ENCODE measurements at places on chromosomes 4 and X.

DNA sequence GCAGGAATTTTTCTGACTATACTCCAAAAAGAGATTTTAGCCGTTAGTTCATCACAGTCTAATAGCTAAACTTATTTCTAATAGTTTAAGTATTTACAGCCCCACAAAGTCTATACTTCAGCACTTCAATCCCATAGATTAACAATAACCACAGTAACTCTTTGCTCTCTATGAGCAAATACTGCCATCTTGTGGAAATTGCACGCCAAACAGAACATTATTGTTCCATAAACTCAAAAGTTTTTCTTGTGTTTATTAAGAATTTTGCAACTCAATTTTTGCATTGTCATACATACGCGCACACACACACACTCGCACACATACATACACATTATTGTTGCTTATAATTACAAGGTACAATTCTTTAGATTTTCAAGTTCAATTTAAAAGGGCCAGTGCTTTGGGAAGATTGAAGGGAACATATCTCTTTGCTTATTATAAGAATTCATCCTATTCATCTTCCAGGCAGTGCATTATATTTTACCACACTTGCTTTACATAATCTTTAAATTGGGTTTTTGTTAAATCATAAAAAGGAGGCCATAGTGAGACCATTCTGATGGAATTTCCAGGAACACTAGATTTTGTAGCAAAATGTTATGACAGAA is 63.8 kb upstream of the ATOH1 start:
- DNase-seq: peak; percentile 36

DNA sequence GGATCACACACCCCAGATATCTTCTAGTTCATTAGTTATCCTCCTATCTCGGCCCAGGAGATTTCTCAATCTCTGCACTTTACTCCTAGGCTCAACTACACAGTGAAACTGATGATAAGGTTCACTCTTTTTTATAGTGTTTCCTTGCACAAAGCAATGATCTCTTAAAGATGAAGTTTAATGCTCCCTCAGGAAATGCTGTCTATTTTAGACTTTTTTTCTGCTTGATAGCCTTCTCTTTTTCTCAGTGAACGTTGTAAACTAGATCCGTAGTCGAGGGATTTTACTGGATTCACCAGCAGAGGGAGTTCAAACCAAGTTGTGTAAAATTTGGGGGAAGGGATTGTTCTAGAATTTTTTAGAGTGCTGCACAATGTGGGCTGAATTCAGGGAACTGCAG is 269.6 kb downstream of the GBA3 start:
- peak; percentile 32 for DNase-seq

DNA sequence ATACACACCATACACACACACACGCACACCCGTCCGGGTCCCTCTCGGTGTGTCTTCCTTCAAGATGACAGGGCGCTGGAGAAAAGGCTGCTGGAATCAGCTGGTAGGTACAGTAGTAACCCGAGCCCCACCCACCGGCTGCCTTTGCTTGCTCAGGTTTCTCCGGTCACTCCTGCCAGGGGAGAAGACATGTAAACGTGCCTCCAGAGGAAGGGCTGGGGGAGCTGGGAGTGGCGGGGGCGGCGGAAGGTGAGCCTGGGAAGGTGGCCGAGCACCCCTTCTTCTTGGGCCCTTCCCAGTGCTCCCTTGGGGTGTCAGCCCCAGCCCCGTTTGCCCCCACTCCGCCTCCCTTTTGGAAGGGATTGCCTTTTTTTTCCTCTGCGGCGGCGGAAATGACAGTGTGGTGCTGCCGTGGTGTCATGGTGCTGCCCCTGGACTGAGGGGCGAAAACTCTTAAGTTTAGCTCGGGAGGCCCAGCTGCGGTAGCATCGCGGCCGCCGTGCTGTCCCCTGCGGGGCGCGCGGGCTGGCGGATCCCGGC is at the start of gene MID2:
Gene MID2 (plus strand): TSS at position 169 of the 540 bp plus-strand sequence. CDS start 561 bp downstream, outside the sequence.
- peak; percentile 34 for DNase-seq

- no peak for DNase-seq
Observed at GRCh38 chr4:141021397-141022110, 111.7 kb downstream of the RNF150 start.

- DNase-seq: no peak
Observed at GRCh38 chrX:12366440-12366839, 228.2 kb downstream of the FRMPD4 start.

DNA sequence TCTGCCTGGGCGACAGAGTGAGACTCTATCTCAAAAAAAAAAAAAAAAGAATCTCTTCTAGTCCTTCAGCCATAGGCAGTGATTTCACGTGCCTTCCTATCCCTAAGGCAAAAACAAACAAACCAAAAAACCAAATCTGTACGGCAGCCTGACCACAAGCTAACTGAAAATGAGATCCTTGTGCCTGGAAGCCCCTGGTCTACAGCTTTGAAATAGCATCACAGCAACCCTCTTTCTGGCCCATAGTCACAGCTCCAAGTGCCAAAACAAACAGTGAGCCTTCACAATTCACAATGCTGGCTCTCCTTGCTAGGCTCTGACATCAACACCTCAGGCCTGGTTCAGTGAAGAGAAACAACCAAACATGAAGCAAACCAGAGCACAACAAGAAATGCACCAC is 46.1 kb downstream of the TMEM150C start:
- DNase-seq: peak; percentile 80

DNA sequence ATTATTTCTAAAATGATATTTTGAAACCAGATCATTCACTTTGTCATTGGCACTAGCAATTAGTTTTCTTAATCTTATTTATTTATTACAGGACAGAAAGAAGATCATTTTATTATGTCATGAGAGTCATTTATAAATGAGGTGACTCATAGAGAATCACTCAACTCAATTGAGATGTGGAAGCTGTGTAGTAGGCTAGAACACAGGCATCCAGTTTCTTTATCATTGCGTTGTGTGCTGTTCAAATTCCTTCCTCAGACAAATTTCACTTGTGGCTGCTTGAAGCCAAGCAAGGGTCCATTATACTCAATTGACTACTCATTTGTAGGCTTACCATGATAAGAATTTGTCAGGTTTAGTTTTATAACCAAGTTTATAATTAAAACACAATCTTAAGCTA is 87.6 kb downstream of the MRPL1 start:
- no peak for DNase-seq

DNA sequence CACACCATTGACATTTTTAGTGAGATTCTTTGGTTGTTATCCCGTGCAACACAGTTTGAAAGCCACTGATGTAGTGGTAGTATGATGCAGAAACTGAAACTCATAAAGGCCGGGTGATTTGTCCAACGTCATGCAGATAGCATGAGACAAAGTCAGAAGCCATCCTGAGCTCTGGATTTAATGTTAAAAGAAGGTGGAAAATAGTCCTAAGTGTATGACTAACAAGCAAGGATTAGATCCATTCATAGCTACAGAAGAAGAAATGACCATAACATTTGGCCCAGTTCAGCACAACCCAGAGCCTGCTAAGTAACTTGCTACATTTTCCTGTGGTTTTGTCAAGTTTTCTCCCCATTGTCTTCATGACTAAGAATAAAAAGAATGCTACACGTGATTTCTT is 142.4 kb downstream of the AMELX start:
- DNase-seq: peak; percentile 55

DNA sequence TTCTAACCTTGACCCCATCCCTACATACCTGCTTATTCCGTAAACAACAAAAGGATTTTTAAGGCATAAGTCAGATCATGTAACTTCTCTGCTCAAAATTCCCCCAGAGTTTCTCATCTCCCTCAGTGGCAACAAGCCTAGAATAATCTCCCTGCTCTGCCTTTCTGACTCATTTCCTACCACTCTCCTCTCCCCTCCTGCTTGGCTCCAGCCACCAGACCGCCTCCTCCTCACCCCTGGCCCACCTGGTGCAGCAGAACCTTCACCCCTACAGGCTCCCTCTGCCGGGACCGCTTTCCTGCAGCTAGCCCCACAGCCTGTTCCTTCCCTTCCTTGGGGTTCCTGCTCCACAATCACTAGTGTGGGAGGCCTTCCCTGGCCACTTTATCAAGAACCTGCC is 32.1 kb downstream of the TSPAN5 start:
- DNase-seq: peak; percentile 97

- DNase-seq: no peak
Observed at GRCh38 chr4:125010796-125011503, 298.4 kb upstream of the ANKRD50 start.

GRCh38 chr4:132934911-132935310 is 214.2 kb upstream of the PCDH10 start:
- DNase-seq: no peak

DNA sequence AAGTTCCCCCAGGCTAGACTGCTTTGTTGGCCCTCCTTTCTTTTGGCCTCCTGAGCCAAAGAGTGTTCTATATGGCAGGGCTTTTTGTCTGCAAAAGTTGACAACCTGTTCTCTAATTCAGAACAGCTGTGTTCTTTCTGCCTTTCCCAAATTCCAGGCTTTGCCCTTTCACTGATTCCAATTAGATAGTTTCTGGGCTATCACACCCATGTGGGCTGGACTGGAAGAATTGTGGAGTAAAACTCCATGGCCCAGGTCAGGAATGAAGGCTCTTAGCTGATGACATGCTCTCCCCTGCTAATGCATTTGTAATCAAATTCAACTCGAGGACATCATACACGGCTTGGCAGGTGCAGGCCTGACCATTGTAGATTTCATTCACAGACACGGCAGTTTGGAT is 19.4 kb downstream of the BMP3 start:
- DNase-seq: no peak

GRCh38 chr4:122914292-122914904 is 8.0 kb downstream of the NUDT6 start:
- peak; percentile 51 for DNase-seq

GRCh38 chr4:113474017-113474416 is 287.5 kb downstream of the CAMK2D start:
- peak; percentile 68 for DNase-seq

DNA sequence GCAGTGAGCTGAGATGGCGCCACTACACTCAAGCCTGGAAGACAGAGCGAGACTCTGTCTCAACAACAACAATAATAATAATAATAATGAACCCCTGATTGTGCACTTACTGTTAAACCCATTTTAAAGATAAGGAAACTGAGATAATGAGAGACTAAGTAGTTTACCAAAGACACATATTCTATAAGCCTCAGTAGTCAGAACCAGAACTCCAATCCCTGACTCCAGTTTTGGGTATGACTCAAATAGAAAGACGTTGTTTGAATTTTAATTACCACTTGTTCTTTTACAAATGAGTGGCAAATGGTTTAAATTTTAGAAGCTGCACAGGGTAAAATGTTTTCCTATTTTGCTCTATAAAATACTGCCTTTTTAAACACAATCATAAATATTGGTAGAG is 37.4 kb downstream of the ACSL4 start:
- no peak for DNase-seq

- no peak for DNase-seq
Observed at GRCh38 chrX:131988236-131988635, 34.9 kb upstream of the STK26 start.

GRCh38 chr4:156536661-156537060 is 434.9 kb downstream of the PDGFC start:
- no peak for DNase-seq

GRCh38 chr4:40194602-40195161 is 2.1 kb upstream of the RHOH start:
- no peak for DNase-seq

DNA sequence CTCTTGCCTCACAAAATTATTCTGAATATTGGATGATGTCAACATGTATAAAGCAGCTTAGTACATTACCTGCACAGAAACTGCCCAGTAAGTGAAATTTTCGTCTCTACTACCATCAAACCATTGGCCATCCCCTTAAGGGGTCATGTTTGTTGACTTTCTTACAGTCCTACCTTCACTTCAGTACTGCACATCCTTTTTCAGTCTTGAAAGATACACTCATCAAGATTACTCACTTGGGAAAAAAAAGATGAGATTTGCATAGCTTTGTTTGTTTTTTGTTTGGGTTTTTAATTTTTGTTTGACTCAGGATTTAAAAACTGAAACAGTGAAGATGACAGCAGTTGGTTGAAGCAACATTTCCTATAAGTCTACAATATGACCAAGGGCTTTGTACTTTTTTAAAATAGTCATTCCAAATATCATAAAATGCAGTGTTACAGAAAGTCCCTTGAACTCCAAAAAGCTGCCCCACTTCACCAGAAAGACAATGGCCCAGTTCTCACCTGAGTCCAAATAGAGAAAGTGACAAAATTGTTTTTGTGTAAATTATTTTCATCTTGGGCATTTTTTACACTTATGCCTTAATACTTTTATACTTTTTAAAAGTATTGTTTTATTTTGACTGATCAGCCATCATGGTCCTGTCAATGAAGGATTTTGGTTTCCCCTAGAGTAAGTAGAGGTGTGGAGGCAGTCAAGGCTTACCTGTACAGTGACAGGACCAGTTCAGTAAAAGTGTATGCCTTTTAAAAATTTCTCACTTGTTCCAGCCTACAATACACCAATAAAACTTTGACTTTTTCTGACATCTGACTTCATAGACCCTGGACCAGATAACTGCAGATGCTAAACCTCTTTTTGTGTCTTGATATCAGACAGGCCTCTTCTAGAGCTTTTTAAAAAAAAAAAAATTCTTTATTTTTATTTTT is 59.7 kb upstream of the EDA2R start:
- no peak for DNase-seq

DNA sequence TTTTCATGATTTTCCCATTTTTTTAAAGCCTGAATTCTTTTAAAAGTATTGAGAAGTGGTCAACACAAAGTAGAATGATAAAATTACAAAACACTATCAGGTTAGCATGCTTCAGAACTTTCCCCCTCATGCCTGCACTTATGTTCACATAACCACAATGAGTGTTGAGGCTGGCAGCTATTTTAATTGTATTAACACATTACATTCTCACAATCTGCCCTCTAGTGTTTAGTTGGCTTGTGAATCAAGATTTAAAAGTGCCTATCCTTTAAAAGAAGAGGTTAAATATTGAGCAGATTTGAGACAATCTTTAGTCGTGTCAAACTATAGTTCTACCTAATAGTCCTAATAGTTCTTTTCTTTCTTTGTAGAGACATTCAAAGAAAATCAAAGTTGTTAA is 93.6 kb upstream of the NAP1L5 start:
- peak; percentile 43 for DNase-seq

GRCh38 chr4:173682609-173683008 is 152.6 kb upstream of the HAND2 start:
- no peak for DNase-seq

GRCh38 chr4:185411849-185412248 is 13.9 kb downstream of the UFSP2 start:
- no peak for DNase-seq

DNA sequence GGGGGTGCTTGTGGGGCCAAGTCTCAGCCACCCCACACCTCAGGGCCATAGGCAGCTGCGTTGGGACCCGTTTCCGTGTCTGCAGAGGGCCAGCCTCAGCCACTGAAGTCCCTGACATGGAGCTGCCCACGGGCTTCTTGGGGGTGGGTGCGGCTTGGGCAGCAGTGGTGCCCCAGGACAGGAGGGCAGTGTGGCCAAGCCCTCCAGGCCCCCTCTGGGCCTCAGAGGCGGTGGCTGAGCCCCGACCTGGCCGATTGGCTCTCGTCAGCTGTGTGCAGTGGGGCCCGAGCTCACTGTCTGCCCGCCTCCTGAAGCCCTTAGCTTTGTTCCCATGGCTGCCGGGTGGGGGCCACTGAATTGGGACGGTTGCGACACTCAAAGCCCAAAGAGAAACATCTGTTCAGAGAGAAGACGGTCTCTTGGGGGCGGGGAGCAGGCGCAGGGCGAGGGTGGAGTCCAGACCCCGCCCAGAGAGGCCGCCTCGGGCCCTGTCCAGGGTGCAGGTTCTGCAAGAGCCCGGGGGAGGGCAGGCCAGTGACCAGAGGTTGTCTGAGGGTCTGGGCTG is 9.1 kb downstream of the FGFR3 start:
- DNase-seq: no peak

GRCh38 chr4:26936284-26937065 is 75.8 kb downstream of the STIM2 start:
- DNase-seq: peak; percentile 40

GRCh38 chrX:32520789-32521188 is 690.6 kb downstream of the DMD start:
- DNase-seq: no peak
